HCT116 (cell line): ENCODE measurements at places on chromosomes 7 and 10. TPM values are rescaled to one million over a fixed set of nuclear protein-coding genes. Genes with fewer than 3 reads are reported as not detected.

SEMA3C gene
- 25.3 TPM for total RNA-seq

ACSM6 gene
- not detected for total RNA-seq

SLC26A4 gene
- 0.66 TPM for total RNA-seq

PBLD gene
- 2.2 TPM for total RNA-seq

TUBAL3 gene
- 0.98 TPM for total RNA-seq

GRCh38 chr10:21183025-21183424 lies 285.9 kb upstream of the NEBL start:
- H3K4me1 ChIP-seq = peaks cover 18% of the 10 kb centered on the region
- no peaks in the 10 kb centered on the region for H3K36me3 ChIP-seq
- DNase-seq = no peak

LRRC18 gene
- not detected for total RNA-seq

UCN3 gene
- total RNA-seq = not detected

GRCh38 chr10:113882240-113882639 lies 27.8 kb downstream of the NHLRC2 start:
- H3K36me3 ChIP-seq = peaks cover 7% of the 10 kb centered on the region
- DNase-seq = no peak
- H3K27ac ChIP-seq = no peak overlapping the region

DNA sequence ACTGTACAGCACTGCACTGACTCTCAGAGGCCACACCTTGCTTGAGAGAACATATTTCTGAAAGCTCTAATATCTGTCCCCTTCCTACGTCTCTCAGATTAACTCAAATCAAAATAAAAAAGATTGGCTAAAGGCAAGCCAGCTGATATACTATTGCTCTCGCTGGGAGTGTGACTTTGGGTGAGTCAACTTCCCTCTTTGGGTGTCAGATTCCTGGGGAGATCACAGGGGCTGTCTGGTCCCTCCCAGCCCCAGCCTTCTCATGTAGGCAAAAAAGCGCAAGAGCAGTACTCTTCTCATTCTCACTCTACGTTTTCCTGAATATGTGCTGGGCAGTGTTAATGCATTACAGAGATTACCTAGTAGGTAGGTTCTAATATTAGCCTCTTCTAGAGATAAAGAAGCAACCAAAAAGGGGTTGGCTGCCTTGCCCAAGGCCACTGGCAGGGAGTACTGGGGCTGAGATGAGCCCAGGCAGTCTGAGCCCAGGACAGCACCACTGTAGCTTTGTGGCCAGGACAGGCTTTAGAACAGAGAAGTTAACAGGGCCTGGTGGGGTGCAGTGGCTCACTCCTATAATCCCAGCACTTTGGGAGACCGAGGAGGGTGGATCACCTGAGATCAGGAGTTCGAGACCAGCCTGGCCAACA lies 9.1 kb upstream of the DENND2A start:
- H3K36me3 ChIP-seq = no peaks in the 10 kb centered on the region
- DNase-seq = no peak
- H3K4me3 ChIP-seq = no peak overlapping the region
- H3K4me1 ChIP-seq = peaks cover 2% of the 10 kb centered on the region; the same call in 1 of the 2 replicates
- no peak overlapping the region for H3K27ac ChIP-seq

PRPS1L1 gene
- not detected for total RNA-seq

- no peaks in the 10 kb centered on the region for H3K27me3 ChIP-seq
- H3K36me3 ChIP-seq = no peaks in the 10 kb centered on the region
- H3K4me1 ChIP-seq = no peaks in the 10 kb centered on the region
- H3K4me3 ChIP-seq = no peak overlapping the region
- no peak for DNase-seq
These were observed 246.1 kb downstream of the EBF3 start for GRCh38 chr10:129717816-129718547.

- H3K4me1 ChIP-seq = peaks cover 2% of the 10 kb centered on the region; the same call in 1 of the 2 replicates
- peak; percentile 23 for DNase-seq
- no peaks in the 10 kb centered on the region for H3K27me3 ChIP-seq
- no peak overlapping the region for H3K27ac ChIP-seq
- no peak overlapping the region for H3K4me3 ChIP-seq
These were observed 68.1 kb downstream of the CNOT4 start for GRCh38 chr7:135441791-135442190.

CREM gene
- 21.4 TPM for total RNA-seq

GRCh38 chr7:116686812-116687419 lies 14.9 kb downstream of the MET start:
- H3K4me3 ChIP-seq = no peak overlapping the region
- H3K27me3 ChIP-seq = no peaks in the 10 kb centered on the region
- peak overlapping the region; percentile 92 for H3K27ac ChIP-seq
- peaks cover 100% of the 10 kb centered on the region for H3K4me1 ChIP-seq

ATP6V0A4 gene
- not detected for total RNA-seq

WDR37 gene
- total RNA-seq = 9.1 TPM

DNA sequence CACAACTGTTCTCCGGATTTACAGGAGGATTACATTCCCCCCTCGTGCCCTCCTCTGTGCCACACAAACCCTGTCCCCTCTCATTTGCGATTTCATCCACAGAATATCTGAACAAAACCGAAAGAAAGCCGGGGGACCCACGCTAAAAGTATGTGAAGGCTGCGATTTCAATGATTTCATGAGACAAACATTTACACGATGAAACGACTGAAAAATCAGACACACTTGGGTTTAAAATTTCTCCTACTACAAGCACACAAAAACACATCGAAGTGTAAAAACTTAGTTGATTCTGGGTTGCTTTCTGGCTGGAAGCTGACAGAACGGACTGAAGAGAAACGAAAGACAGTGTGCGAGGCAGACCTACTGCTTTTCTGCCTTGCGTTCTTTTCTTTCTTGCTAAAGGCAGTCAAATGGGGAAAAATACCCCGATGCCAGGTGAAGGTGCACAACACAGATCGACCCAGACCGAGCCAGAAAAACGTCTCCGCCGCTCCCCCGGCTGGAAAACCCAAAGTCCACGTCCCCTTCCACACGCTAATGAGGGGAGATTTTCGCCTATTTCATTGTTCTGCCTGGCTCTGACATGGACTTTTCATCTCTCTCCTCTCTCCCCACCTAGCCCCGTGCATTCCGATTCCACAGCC lies 1.2 kb downstream of the HIPK2 start:
- no peaks in the 10 kb centered on the region for H3K36me3 ChIP-seq
- DNase-seq = no peak
- peak overlapping the region; percentile 86 for H3K4me3 ChIP-seq

STK31 gene
- not detected for total RNA-seq

- no peak overlapping the region for H3K4me3 ChIP-seq
- no peaks in the 10 kb centered on the region for H3K4me1 ChIP-seq
- H3K36me3 ChIP-seq = no peaks in the 10 kb centered on the region
- DNase-seq = no peak
- H3K27me3 ChIP-seq = peaks cover 45% of the 10 kb centered on the region; the same call in 1 of the 2 replicates
- no peak overlapping the region for H3K27ac ChIP-seq
These were observed 242.3 kb downstream of the DYNC1I1 start for GRCh38 chr7:96014617-96015016.

CALHM3 gene
- total RNA-seq = 0.49 TPM

- no peak overlapping the region for H3K27ac ChIP-seq
- no peak for DNase-seq
- H3K36me3 ChIP-seq = no peaks in the 10 kb centered on the region
- H3K27me3 ChIP-seq = no peaks in the 10 kb centered on the region
- H3K4me3 ChIP-seq = no peak overlapping the region
- peaks cover 2% of the 10 kb centered on the region for H3K4me1 ChIP-seq
These were observed 13.8 kb upstream of the CYP3A5 start for GRCh38 chr7:99693427-99694200.

CARD11 gene
- total RNA-seq = 0.57 TPM

GRCh38 chr7:24921362-24921679 lies 58.7 kb downstream of the OSBPL3 start:
- no peak overlapping the region for H3K4me3 ChIP-seq
- no peak overlapping the region for H3K27ac ChIP-seq
- peaks cover 39% of the 10 kb centered on the region for H3K4me1 ChIP-seq

GRCh38 chr7:137829337-137829992 lies 17.3 kb downstream of the DGKI start:
- H3K4me3 ChIP-seq = no peak overlapping the region
- no peaks in the 10 kb centered on the region for H3K36me3 ChIP-seq
- H3K4me1 ChIP-seq = no peaks in the 10 kb centered on the region
- no peak overlapping the region for H3K27ac ChIP-seq
- H3K27me3 ChIP-seq = peaks cover 11% of the 10 kb centered on the region

DNA sequence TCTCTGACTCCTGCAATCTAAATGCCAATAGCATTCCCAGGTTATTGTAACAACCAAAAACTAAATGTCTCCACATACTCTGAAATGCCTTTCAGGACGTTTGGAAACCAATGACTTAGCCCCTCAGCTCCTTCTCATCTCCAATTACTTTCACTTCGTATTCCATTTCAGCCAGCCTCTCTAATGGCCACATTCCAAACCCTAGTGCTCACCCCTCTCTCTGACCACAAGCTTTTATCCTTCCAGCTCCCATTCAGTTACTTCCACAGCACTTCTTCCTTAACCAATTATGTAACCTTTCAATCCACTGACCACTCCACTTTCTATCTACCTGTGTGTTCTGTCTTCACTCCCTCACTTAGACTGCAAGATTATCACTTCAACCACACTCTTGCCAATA lies 4.3 kb downstream of the NOC3L start:
- no peaks in the 10 kb centered on the region for H3K27me3 ChIP-seq
- H3K4me1 ChIP-seq = peaks cover 18% of the 10 kb centered on the region
- peaks cover 61% of the 10 kb centered on the region for H3K36me3 ChIP-seq
- peak; percentile 43 for DNase-seq
- no peak overlapping the region for H3K4me3 ChIP-seq

- peaks cover 79% of the 10 kb centered on the region for H3K4me1 ChIP-seq
- H3K27ac ChIP-seq = peak overlapping the region; percentile 95
- no peak for DNase-seq
- H3K4me3 ChIP-seq = peak overlapping the region; percentile 74
These were observed 581 bp downstream of the FAM3C start for GRCh38 chr7:121395494-121395960.
